ENCODE measurements at places on chromosomes 11 and 22. TPM values are rescaled to one million over a fixed set of nuclear protein-coding genes. Genes with fewer than 3 reads are reported as not detected.

GRCh38 chr11:22674470-22675439, 8.3 kb downstream of the GAS2 start:
- DNase-seq, result no peak

GRCh38 chr11:63251312-63251711, 7.9 kb upstream of the SLC22A25 start:
- no peak for DNase-seq

DNA sequence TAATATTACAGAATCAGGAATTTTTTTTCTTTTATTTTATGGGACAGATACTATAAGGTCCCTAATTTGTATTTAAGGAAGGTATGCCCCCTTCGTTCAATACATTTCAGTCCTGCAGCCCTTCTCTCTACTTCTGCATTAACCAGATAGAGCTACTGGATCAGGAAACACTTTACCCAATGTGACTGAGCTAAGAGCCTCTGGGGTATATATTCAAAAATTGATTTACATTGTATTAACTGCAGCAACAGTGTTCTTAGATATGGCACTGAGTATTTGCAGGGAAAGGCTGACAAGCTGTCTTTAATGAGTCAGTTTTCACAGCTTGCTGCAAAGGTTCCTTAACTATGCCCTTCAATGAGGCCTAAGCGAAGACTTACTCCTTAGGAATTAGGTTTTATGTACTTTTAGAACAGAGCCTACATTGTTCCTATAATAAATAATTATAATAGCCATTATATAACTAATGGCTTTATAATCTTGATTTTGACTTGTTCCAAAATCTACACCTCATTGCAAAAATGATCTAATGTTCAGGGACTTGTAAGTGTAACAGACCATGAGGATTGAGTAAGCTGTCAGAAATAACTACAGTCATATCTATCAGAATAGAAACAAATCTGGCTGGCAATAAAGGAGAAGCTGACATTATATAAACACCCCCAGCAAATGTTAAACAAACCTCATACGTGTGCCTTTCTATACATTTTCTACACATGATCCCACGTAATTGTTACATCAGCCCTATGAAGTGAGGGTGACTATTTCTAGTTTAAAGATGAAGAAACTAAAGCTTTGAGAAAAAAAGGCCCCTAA, 55.0 kb downstream of the DDI1 start:
- no peak for DNase-seq

DNA sequence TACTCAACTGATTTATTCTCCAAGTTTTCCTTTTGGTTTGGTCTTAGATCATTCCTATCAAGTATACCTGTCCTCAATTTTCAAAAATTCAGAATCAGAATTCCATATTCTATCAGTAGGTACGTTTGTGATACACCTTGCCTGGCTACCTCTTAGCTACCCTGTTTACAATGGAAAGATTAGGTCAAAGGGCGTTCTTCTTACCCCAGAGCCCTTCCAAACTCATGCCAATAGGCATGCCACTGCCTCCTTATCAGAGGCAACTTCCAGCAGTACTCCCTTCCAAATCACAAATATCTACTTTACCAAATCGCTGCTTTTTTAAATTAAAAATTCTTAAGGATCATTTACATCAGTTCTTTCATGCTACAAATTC, 1.0 kb downstream of the PATL1 start:
- no peak for DNase-seq

- no peak for DNase-seq
These were observed 6.0 kb upstream of the TMEM123 start for GRCh38 chr11:102458548-102458947.

The SYT9 gene
- polyA plus RNA-seq, result 1.1 TPM

The CYB5R2 gene
- 12.3 TPM for polyA plus RNA-seq

DNA sequence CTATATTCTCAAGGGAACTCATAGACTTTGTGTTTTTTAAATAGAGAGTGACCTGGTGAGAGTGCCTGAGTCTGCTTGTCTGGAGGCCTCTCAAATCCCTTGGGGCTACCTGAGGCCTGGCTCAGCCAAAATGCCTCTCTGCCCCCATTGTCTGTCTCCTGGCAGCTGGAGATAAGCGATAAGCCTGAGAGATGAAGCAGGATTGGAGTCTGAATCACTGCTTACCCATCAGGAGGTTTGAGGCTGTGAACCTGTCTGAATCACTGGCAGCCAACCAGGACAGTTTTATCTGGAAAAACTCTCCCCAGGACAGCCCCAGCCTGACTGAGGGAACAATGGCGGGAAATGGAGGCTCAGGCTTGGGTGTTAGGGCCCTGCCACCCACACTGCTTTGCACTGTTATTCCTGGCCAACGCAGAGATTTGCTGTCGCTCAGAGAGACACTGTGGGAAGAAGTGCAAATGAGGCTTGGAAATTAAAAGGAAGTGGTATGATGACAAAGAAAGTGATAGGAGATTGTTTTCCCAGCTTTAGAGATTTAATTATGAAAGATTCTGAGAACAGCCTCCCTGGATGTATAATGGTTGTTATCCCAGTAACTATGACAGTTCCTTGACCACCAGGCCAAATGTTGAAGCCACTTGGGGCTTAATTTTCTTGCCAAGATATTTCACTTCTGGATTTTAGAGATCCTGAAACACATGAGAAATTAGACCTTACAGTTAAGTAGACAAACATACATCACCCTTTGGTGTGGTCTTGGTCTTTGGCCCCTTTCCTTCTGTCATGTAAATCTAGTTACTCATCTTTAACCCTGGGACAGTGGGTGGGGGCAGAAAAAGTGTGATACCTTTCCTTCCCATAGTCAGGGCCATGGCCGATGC, 102.1 kb downstream of the RASSF10 start:
- DNase-seq, result peak; percentile 20

GRCh38 chr22:36739185-36739584, 35.6 kb upstream of the CACNG2 start:
- DNase-seq, result no peak

DNA sequence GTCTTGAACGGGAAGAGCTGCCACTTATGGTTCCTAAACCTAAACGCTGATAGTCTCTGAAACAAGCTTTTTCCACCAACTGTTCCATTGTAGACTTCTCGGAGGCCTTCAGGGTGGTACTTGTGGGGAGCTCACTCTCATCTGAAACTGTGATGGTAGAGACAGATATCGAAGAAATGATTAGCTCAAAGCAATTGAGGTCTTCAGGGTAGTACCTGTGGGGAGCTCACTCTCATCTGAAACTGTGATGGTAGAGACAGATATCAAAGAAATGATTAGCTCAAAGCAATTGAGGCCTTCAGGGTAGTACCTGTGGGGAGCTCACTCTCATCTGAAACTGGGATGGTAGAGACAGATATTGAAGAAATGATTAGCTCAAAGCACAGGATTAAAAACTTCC, 175.7 kb downstream of the SWAP70 start:
- DNase-seq, result no peak

DNA sequence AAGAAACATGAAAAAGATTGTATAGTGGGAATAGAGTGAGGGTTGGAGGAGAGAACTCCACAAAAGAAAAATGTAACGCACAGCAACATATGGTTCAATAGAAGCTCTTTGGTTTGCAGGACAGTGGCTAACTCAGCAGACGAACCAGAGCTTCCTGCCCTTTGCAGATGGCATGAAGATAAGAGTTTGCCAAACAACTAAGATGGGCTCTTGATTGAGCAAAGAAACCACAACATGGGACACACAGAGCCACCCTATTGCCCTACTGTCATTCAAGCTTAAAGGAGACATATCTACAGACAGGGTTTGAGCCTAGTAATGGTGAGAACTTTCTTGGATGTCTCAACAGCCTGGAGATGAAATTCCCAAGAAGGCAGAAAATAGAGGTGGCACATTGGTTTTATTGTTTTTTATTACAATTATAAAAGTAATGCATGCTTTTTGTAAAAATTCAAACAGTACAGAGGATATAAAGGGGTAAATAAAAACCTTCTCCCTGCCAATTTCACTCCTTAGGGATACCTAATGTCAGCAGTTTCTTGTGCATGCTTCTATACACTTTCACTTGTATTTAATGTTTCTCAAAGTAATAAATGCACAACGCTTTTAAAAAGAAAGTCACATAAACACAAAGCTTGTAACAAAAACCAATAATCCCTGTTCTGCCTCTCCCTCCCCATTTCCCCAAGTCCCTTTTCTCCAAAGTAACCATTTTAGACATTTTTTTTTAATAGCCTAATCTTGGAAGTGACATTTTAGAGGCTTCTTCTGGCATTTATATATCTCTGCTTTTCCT, 63.7 kb downstream of the COPB1 start:
- no peak for DNase-seq

- no peak for DNase-seq
These were observed 18.5 kb downstream of the CD5 start for GRCh38 chr11:61120706-61121191.

The TNNT3 gene
- 3,706 TPM for polyA plus RNA-seq

- no peak for DNase-seq
These were observed 61.1 kb downstream of the FDX1 start for GRCh38 chr11:110490886-110491285.

The MCAM gene
- 193 TPM for polyA plus RNA-seq

The OR8G5 gene
- polyA plus RNA-seq, result not detected

GRCh38 chr22:19174106-19175025, 4.2 kb downstream of the SLC25A1 start:
- DNase-seq, result no peak

- no peak for DNase-seq
These were observed 150.0 kb downstream of the OPCML start for GRCh38 chr11:133382131-133382812.

GRCh38 chr22:44025171-44026065, 1.3 kb downstream of the PARVB start:
- no peak for DNase-seq

The OR10A2 gene
- polyA plus RNA-seq, result not detected

DNA sequence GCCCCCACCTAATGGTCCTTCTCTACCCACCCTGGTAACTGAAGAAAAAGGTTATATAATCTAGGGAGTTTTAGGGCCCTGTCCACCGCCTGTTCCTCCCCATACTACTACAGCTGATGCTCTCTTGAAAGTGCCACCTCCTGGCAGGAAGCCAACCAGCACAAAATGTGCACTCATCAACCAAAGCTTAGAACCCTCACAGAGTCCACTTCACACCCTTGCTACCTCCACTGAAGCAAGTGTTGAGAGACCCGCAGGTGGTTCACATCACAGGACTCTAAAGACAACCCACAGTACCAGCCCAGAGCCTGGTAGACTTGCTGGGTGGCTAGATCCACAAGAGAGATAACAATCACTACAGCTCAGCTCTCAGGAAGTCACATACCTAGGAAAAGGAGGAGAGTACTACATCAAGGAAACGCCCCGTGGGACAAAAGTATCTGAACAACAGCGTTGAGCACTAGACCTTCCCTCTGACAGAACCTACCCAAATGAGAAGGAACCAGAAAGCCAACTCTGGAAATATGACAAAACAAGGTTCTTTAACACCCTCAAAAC, 17.5 kb upstream of the OR10W1 start:
- no peak for DNase-seq

DNA sequence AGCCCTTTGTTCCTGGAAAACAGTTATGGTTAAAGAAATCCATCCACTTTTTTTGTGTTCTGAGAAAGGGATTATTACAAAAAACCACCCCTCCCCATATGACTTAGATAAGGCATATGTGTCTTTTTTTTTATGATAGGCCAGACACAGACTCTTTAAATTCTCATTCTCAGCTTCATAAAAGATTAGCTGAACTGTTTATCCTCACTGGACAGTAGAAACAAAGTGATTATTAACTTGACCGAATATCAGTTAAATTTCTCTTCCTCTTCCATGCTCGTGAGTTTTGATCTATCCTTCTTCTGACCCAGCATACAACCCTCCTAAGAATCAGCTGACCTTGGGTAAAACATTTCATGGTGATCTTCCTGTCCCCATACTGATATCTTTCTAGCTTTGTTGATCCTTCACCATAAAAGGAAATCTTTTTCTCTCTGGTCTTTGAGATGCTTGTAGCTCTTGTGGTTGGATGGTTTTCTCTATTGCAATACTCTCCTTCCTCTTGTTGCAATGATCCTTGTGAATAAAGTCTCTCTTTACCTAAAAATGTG, 26.2 kb downstream of the OR2AG2 start:
- DNase-seq, result no peak

The NXPE1 gene
- not detected for polyA plus RNA-seq

- no peak for DNase-seq
These were observed 88.5 kb upstream of the ALX4 start for GRCh38 chr11:44398266-44399030.

GRCh38 chr22:22939588-22940368, 52.2 kb downstream of the IGLL5 start:
- no peak for DNase-seq

DNA sequence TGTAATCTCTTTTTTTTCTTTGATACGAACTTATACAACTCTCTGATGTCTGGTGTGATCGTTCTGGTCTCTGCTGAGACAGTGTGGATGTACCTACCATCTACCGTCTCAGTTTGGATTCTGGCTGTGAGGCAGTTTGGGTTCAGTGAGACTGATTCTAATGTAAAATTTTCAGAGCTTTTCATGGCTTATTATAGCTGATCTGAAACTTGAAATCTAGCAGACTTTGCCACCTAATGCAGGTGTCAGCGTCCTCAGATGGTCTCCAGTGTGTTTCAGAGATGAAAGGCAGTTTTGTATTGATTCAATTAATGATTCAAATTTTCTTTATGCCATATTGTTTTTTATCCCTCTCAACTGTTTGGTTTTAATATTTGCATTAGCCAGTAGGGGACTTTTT, 35.9 kb downstream of the PPFIBP2 start:
- DNase-seq, result no peak

GRCh38 chr11:114090225-114090910, 30.9 kb downstream of the ZBTB16 start:
- DNase-seq, result no peak

DNA sequence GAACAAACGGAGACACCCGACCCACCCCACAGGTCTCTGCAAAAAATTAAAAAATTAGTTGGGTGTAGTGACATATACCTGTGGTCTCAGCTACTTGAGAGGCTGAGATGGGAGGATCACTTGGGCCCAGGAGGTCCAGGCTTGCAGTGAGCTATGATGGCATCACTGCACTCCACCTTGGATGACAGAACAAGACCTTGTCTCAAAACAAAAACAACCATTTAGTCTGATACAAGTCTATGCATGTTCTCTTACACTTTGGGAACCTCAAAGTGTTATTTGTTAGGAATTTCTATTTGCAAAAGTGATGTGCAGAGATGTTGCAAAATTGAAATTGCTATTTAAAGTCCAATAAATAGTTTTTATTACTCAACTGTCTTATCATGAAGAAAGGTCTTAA, 14.3 kb downstream of the ATG13 start:
- DNase-seq, result no peak

GRCh38 chr11:125975634-125976033, 29.8 kb downstream of the VSIG10L2 start:
- no peak for DNase-seq

The TRIM64 gene
- polyA plus RNA-seq, result not detected

GRCh38 chr11:57776031-57776521, 14.5 kb downstream of the CTNND1 start:
- DNase-seq, result peak; percentile 24

The MGAT3 gene
- 8.0 TPM for polyA plus RNA-seq

DNA sequence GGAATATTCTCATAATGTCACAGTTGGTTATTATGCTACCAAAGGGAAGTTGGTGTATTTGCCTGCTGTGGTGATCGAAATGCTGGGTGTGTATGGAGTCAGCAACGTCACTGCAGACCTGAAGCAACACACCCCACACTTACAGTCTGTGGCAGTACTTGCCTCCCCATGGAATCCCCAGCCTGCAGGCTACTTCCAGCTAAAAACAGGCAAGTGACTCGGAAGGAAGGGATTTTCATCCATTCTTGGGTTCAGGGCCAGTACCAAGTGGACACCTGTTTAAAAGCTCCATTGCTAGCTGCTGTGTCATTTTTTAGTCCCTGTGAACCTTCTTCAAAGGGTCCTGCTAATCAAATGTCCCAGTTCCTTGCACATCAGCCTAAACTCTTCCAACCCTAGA, 149.6 kb downstream of the C11orf91 start:
- DNase-seq, result no peak
